Activated T-helper 1 cell treated with anti-CD3 and anti-CD28 coated beads, Interleukin-12 subunit alpha, Interleukin-12 subunit beta, Interleukin-2, Interleukin-4 antibody, amounts not matched to agents 30 ng/mL and 10 ng/mL and 1 ng/mL, durations not matched to agents 14 hours and 24 hours and 36 hours (primary cell): ENCODE measurements at places on chromosomes 1 and 21. TPM values are rescaled to one million over a fixed set of nuclear protein-coding genes. Genes with fewer than 3 reads are reported as not detected.

FAM110D gene
- 0.12 TPM in 1 of 2 replicates, not detected in the other for total RNA-seq

POU3F1 gene
- 1.5 and 1.8 TPM in 2 replicates for total RNA-seq

LRRC71 gene
- not detected in 2 replicates for total RNA-seq

MROH9 gene
- not detected in 2 replicates for total RNA-seq

RAB7B gene
- total RNA-seq = not detected in 2 replicates

DNA sequence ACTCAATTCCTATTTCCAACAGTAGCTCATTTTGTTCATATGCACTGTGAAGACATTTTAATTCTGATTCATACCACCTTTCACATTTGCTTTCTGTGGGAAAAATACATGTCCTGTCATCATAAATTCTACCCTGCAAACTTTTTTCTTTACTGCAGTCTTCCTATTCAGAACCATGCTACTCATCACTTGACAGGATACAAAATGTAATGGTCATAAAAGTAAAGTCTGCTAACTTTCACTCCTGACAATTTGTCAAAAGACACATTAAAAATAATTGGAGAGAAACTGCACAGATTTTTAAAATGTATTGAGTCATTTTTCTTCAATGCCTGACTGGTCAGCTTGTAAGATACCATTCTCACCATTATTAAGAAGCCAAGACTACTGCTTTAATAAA is 1817.1 kb downstream of the BRINP3 start:
- no peaks in the 10 kb centered on the region for H3K27me3 ChIP-seq
- no peaks in the 10 kb centered on the region for H3K4me1 ChIP-seq
- H3K27ac ChIP-seq = no peak overlapping the region
- no peaks in the 10 kb centered on the region for H3K36me3 ChIP-seq
- no peak overlapping the region for H3K4me3 ChIP-seq

GRCh38 chr1:29579821-29580425 is 343.6 kb downstream of the PTPRU start:
- peaks cover 2% of the 10 kb centered on the region for H3K27me3 ChIP-seq
- H3K4me3 ChIP-seq = no peak overlapping the region
- H3K4me1 ChIP-seq = no peaks in the 10 kb centered on the region
- no peak overlapping the region for H3K27ac ChIP-seq

- no peaks in the 10 kb centered on the region for H3K36me3 ChIP-seq
- no peak overlapping the region for H3K4me3 ChIP-seq
- H3K4me1 ChIP-seq = no peaks in the 10 kb centered on the region
- no peak for DNase-seq
These were observed 12.7 kb upstream of the RYR2 start for GRCh38 chr1:237029240-237029639.

DNA sequence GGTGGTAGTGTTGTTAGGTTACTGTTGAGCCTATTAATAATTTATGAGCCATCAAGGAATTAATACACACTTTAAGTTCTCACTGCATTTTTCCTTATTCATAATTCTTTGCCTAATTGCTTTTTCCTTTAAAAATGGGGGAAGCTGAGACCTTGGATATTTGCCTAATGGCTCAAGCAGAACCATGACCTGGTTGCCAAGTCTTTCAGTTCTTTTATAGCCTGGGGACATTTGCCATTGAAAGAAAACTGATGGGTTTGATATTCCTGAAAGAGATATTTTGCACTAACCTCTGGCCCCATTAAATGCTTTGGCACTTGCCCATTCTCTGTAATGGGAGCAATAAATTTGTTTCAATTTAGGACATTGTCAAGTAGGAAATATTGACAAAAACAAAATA is 18.5 kb upstream of the LRRC53 start:
- H3K36me3 ChIP-seq = no peaks in the 10 kb centered on the region
- H3K27ac ChIP-seq = no peak overlapping the region
- no peak for DNase-seq
- H3K27me3 ChIP-seq = no peaks in the 10 kb centered on the region
- H3K4me3 ChIP-seq = no peak overlapping the region
- H3K4me1 ChIP-seq = no peaks in the 10 kb centered on the region

- no peaks in the 10 kb centered on the region for H3K4me1 ChIP-seq
- H3K27ac ChIP-seq = no peak overlapping the region
- no peak overlapping the region for H3K4me3 ChIP-seq
- no peaks in the 10 kb centered on the region for H3K36me3 ChIP-seq
These were observed 536.6 kb downstream of the RWDD3 start for GRCh38 chr1:95770581-95770980.

- DNase-seq = no peak
- H3K27me3 ChIP-seq = no peaks in the 10 kb centered on the region
- H3K27ac ChIP-seq = no peak overlapping the region
- H3K4me3 ChIP-seq = no peak overlapping the region
- H3K4me1 ChIP-seq = no peaks in the 10 kb centered on the region
These were observed 256.3 kb downstream of the ADGRL2 start for GRCh38 chr1:82057011-82057410.

DNA sequence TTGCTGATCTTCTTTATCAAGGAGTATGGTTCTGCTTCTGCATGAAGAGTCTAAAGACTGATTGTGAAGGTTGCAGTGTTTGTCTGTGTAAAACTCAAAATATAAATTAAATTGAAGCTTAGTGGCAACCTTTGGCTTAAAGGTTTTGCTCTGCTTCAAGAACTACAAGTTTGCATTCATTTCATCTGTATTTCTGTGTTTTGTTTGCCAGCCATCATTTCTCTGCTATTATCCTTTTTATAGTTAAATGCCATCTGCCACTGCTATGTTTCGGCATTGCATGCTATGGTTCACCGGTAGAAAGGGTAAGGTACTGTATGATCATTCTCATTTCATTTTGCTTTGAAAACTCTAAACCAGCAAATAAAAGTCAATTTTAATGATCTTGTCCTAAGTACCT is 52.9 kb downstream of the OSBPL9 start:
- no peak overlapping the region for H3K4me3 ChIP-seq
- H3K36me3 ChIP-seq = no peaks in the 10 kb centered on the region
- no peak for DNase-seq
- no peak overlapping the region for H3K27ac ChIP-seq

DNA sequence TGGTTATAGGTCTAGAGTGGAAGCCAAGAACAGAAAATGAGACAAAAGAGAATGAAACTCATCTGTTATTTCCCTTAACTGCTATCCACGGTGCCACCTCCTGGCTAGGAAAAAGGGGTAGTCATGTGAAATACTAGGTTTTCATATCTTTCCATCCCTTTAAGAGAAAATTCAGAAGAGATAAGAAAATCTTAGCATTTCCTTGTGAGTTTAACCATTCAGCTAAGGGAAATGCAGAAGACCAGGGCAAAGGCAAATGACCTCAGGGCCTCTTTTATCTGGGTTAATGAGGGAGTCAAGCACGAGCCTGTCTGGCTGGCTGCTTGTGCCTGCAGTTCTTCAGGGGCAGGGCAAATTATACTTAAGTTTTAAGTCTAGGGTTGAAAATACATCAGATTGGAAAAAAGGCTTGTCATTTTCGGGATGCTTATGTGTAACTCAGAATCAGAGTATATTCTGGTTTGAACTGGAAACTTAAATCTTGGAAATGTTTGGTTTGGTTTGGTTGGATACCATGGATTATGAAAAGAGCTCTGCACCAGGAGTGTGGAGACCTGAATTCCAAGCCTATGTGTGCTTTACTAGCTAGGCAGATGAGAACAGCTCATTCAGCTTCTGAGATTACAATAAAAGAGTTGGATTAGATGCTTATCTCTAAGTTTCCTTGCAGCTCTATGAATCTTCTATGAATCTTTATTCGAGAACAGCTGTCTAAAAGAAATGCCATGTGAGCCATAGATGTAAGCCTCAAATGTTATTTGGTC is 19.9 kb downstream of the NIBAN1 start:
- H3K27ac ChIP-seq = peak overlapping the region; percentile 78
- no peak for DNase-seq
- peaks cover 6% of the 10 kb centered on the region for H3K36me3 ChIP-seq
- peaks cover 2% of the 10 kb centered on the region for H3K27me3 ChIP-seq

GRCh38 chr1:86498281-86498680 is 29.6 kb downstream of the CLCA1 start:
- peaks cover 23% of the 10 kb centered on the region for H3K27me3 ChIP-seq
- DNase-seq = no peak
- H3K36me3 ChIP-seq = no peaks in the 10 kb centered on the region
- no peak overlapping the region for H3K4me3 ChIP-seq
- no peak overlapping the region for H3K27ac ChIP-seq
- peaks cover 10% of the 10 kb centered on the region for H3K4me1 ChIP-seq

GRCh38 chr1:53412285-53413174 is 46.7 kb upstream of the DMRTB1 start:
- peaks cover 87% of the 10 kb centered on the region for H3K4me1 ChIP-seq
- H3K4me3 ChIP-seq = peak overlapping the region; percentile 68
- peaks cover 3% of the 10 kb centered on the region for H3K36me3 ChIP-seq
- H3K27me3 ChIP-seq = no peaks in the 10 kb centered on the region
- H3K27ac ChIP-seq = peak overlapping the region; percentile 95
- no peak for DNase-seq

GRCh38 chr1:235831148-235831547 is 35.6 kb downstream of the LYST start:
- no peaks in the 10 kb centered on the region for H3K27me3 ChIP-seq
- H3K27ac ChIP-seq = peak overlapping the region; percentile 38
- H3K4me3 ChIP-seq = no peak overlapping the region
- peaks cover 14% of the 10 kb centered on the region for H3K4me1 ChIP-seq

GRCh38 chr1:179871940-179872339 is 5.7 kb downstream of the TOR1AIP2 start:
- H3K36me3 ChIP-seq = peaks cover 26% of the 10 kb centered on the region
- H3K4me3 ChIP-seq = no peak overlapping the region
- no peak for DNase-seq
- H3K27ac ChIP-seq = no peak overlapping the region
- no peaks in the 10 kb centered on the region for H3K27me3 ChIP-seq

DNA sequence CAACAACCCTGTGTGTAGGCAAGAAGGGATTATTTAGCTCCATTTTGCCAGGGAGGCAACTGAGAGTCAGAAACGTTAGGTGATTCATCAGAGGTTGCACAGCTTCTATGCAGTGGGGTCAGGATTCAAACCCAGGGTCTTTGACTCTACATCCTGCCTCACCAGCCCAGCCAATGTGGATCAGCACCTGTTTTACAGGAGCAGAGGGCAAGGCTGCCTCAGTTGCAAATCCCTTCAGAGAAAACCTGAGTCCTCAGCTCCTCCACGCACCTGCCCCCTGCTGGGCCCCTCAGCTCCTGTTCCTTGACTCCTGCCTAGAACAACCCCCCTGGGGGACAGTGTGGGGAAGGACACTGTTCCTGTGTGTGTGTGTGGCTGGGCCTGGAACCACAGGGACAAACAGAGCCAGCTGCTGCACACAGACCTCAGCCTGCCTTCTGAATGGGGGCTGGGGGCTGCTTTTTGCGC is 61.6 kb downstream of the LRRN2 start:
- no peaks in the 10 kb centered on the region for H3K27me3 ChIP-seq
- DNase-seq = no peak
- no peak overlapping the region for H3K27ac ChIP-seq
- H3K36me3 ChIP-seq = no peaks in the 10 kb centered on the region
- no peak overlapping the region for H3K4me3 ChIP-seq
- no peaks in the 10 kb centered on the region for H3K4me1 ChIP-seq

DNA sequence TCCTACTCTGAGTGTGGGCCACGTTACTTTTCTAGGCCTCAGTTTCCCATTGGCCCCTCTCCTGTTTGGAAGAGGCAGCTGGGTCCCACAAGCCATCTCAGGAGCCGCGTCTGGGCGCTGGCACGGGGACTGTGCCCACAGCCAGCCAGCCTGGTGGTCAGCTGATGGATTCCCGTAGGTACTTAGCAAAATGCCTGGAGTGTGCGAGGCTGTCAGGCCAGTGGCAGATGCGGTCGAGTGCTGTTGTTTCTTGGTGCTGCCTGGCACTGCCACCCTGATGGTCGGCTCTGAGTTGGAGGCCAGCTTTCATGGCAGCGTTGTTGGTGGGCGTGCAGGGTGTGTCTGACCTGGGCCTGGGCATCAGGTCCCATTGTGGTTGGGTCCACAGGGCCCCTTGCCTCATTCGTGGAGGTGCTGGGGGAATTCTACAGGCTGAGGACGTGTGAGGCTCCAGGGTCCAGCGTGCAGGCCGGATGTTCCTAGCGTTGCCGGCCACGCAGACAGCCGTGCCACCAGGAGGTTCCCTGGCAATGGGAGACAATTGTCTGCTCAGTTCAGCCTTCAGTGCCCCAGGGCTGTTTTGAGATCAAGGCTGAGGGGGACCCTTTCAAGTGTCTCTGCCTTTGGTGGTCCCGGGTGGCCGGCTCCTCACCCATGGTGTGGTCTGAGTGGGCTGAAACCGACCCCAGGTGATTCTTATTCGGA is 20.9 kb downstream of the SKI start:
- H3K36me3 ChIP-seq = peaks cover 21% of the 10 kb centered on the region
- no peak overlapping the region for H3K27ac ChIP-seq
- H3K4me3 ChIP-seq = no peak overlapping the region
- peaks cover 13% of the 10 kb centered on the region for H3K4me1 ChIP-seq
- no peak for DNase-seq

GRCh38 chr21:15096146-15096545 is 31.3 kb upstream of the NRIP1 start:
- H3K36me3 ChIP-seq = no peaks in the 10 kb centered on the region
- no peak overlapping the region for H3K4me3 ChIP-seq
- H3K27me3 ChIP-seq = no peaks in the 10 kb centered on the region
- no peak overlapping the region for H3K27ac ChIP-seq

- no peaks in the 10 kb centered on the region for H3K4me1 ChIP-seq
- no peak overlapping the region for H3K27ac ChIP-seq
- no peak for DNase-seq
- no peak overlapping the region for H3K4me3 ChIP-seq
These were observed 58.1 kb upstream of the ADAMTS5 start for GRCh38 chr21:27024971-27025370.

DNA sequence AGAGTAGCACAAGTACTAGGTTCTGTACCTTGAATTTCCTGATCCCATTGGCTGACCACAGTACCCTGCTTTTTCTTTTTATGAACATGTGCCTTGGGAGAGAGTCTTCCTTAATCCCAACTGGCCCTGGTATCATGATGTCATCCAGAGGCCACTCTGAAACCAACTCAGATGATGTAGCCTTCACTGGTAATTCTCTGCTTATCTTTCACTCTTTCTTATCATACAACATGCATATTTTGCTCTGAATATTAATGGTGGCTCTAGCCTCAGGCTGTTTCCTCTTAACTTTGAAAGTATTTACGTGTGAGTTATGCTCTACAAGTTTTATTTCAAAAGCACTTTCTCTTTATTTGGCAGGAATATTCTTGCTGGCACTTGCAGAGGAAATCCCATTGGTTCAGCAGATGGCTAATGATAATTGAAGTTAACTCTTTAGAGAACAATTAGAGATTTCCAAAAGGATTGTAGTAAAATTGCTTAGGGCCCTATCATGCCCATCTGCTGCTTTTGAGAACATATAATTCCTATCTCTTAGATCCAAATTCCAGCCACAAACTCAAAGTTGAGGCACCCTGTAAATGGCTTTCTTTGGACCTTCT is 86.1 kb downstream of the PTGER3 start:
- H3K27ac ChIP-seq = no peak overlapping the region
- no peaks in the 10 kb centered on the region for H3K4me1 ChIP-seq
- no peak for DNase-seq
- peaks cover 2% of the 10 kb centered on the region for H3K27me3 ChIP-seq
- H3K4me3 ChIP-seq = no peak overlapping the region

- H3K27ac ChIP-seq = no peak overlapping the region
- H3K4me1 ChIP-seq = no peaks in the 10 kb centered on the region
- no peaks in the 10 kb centered on the region for H3K36me3 ChIP-seq
- DNase-seq = no peak
These were observed 7.1 kb downstream of the C1orf21 start for GRCh38 chr1:184393962-184394361.
